Activated CD8-positive, alpha-beta memory T cell treated with anti-CD3 and anti-CD28 coated beads, Interleukin-2, amount 50 U/mL, for 4 hours (primary cell): ENCODE measurements at places on chromosomes 6 and 20.

DNA sequence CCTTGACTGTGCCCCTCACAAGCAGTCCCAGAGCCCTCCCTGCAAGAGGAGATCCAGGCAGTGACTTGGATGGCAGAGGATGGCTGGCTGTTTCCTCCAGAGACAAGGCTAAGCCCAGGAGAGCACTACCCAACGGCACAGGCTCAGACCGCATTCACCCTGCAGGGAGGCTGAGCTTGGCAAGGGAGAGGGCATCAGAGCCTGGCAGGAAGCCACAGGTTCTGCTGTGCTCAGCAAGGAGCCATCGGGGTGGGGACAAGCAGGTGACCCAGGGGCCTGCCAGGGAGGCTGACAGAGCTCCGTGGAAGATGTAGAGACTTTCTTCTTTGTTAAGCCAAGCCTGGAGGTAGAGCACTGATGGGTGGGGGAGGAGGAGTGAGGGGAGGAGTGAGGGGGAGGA is 159.2 kb upstream of the CST7 start:
- DNase-seq, result no peak

GRCh38 chr20:63441136-63442099 is 31.0 kb downstream of the KCNQ2 start:
- peak; percentile 51 for DNase-seq

DNA sequence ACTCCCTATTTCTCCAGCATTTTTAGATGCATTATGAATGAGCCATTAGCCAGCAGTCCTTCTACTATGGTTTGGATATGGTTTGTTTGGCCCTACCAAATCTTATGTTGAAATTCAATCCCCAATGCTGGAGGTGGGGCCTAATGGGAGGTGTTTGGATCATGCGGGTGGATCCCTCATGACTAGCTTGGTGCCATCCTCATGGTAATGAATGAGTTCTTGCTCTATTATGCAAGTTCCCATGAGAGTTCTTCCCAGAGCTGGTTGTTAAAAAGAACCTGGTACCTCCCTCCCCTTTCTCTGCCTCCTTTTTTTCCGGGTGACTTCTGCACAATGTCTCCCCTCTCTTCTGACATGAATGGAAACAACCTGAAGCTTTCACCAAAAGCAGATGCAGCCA is 6.2 kb upstream of the CGA start:
- no peak for DNase-seq

DNA sequence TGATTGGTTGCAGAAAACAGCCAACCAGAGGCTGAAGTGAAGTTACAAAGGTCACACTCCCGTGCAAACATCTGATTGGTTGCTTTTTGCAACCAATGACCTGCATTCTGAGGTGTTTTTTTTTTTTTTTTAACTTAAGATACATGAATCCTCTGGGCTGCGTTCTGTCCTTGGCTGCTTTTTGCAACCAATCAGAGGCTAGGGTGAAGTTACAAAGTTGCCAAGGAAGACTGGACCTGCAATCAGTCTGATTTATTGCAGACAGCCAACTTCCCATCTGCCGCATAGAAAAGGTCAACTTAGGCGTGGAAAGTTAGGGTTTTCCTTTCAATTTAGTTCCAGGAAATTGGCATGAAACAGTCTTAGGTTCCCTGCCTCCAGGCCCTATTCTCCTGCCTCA is 292.9 kb downstream of the PLCB1 start:
- no peak for DNase-seq

DNA sequence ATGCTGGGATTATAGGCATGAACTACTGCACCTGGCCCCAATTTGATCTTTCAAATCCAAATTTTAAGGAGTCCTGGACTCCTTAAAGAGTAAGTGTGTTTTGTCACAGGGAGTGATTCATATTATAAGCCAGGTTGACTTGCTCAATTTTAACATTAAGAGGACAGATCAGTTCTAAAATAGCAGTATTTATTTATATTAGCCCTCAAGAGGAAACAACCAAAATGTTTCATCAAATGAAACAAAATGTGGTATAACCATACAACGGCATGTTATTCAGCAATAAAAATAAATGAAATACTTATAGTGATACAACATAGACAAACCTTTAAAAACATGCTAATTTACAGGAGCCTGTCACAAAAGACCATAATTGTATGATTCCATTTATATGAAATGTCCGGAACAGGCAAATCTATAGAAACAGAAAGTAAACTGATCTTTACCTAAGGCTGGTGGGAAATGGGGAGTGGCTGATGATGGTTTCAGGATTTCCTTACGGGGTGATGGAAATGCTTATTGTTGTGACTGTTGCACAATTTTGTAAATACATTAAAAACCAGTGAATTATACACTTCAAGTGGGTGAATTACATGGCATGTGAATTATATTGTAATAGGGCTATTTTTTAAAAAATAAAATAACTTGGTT is 637.4 kb downstream of the MMUT start:
- no peak for DNase-seq

- DNase-seq, result peak; percentile 24
Observed at GRCh38 chr6:52994839-52995088, 320 bp downstream of the GSTA4 start.

DNA sequence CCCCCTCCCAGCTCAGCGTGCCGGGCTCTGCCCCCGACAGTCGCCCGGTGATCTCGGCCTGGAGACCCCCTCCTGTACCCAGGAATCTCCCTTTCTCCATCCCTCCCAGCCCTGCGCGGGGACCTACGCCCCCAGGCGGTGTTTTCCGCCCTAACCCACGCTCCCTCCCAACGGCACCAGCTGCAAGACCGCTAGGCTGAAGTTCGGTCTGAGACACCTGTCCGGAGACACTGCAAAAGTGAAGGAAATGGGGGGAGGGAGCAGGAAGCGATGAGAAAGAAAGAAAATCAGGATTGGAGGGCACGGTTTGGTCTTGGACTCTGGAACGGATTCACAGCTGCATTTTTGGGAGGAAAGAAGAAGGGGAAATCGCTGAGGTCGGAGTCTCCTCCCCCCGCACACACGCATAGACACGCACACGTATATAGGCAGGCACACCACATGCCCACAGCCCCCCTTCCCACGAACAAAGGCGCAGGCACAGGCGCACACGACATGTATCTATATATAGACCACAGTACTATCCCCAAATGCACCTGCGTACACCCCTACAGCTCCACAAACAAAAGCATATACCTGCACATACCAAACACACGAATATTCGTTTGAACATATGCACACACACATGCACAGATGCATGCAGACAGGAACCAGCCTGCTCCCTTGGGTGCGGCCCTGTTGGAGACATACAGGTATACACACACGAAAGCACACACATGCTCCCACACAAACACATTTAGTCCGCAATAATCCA is 1.0 kb downstream of the SLC32A1 start:
- no peak for DNase-seq

DNA sequence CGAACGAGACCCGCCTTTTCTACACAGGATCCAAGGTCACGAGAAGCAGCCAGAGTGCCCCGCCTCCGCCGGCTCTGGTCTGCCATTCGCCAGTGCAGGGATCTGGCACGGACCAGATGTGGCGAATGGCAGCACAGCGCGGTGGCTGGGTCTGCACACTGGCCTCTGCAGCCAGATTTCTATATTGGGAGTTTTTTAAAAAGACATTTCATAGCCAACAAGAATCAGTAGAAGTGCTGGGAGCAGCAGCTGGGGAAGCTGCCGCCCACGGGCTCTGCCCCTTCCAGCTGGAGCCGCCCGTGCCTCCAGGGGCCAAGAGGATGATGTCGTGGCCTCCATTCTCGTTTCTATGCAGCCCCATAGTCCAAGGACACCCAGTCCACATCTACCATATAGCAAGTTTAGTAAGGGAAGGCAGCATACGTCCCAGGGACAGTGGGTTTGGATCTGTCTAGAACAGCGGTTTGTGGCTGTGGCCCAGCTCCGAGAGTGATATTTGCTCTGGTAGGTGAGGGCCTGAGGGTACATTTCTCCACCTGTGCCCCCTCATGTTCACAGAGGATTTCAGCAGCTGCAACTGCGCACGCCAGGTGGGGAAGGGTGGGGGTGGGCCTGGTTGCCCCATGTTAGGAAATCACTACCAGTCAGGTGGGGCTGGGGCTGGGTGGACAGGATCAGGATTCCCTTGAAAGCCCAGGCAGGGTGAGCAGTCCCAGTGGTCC is 333.7 kb downstream of the ZFAND3 start:
- no peak for DNase-seq

DNA sequence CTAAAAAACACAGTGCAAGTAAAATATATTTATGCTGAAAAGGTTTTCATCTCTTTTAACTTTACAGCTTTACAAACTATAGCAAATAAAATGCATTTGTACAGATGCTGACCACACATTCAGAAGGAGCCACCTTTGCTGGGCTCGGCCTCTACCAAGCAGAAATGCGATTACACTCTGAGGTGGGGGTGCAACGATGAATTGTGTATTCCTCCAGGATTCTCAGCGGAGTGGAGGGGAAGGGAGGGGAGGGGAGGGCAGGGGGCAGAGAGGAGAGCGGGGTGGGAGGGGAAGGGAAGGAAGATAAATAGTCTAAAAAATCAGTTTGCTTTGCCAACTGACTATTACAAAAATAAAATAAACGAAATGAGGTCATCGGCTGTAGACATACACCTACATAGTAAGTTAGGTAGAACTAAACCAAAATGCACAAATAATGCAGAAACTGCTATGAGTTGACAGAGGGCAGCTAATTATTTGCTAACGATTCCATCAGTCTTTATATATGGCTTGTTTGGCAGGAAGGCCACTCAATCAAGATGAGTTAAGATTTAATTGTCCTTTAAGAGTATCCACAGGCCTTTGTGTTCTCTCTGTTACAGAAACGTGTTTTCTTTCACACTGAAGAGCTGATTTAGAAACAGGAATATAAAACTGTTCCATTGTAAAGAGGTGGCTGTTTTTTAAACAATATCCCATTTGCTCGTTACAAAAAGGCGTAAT is 90.1 kb downstream of the TAF4 start:
- no peak for DNase-seq
